ENCODE measurements at places on chromosomes 6 and 20.

- H3K4me3 ChIP-seq, result no peak overlapping the region
- H3K36me3 ChIP-seq, result peaks cover 4% of the 10 kb centered on the region
- H3K27me3 ChIP-seq, result peaks cover 6% of the 10 kb centered on the region
These were observed 30.4 kb downstream of the C6orf89 start for GRCh38 chr6:36916126-36916525.

DNA sequence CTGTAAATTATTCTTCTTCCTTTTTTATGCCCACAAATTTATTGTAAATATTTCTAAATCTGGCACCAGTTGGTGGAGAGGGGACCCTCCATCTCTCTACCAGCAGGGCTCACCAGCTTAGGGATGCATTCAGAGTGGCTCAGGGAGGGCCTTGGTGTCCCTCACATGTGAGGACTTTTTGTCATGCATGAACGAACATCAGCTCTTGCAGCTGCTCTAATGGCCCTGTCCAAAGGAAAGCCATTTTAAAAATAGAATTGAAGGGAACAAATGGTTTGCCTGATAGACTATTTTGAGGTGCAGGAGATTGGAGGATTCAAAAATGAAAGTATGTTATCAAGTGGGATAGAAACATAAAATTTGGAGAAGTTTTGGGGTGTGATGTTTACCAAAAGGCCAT lies 37.5 kb upstream of the KLHL31 start:
- peak overlapping the region; percentile 19 for H3K27ac ChIP-seq
- peaks cover 19% of the 10 kb centered on the region for H3K4me1 ChIP-seq
- H3K36me3 ChIP-seq, result no peaks in the 10 kb centered on the region
- H3K4me3 ChIP-seq, result peak overlapping the region; percentile 35

DNA sequence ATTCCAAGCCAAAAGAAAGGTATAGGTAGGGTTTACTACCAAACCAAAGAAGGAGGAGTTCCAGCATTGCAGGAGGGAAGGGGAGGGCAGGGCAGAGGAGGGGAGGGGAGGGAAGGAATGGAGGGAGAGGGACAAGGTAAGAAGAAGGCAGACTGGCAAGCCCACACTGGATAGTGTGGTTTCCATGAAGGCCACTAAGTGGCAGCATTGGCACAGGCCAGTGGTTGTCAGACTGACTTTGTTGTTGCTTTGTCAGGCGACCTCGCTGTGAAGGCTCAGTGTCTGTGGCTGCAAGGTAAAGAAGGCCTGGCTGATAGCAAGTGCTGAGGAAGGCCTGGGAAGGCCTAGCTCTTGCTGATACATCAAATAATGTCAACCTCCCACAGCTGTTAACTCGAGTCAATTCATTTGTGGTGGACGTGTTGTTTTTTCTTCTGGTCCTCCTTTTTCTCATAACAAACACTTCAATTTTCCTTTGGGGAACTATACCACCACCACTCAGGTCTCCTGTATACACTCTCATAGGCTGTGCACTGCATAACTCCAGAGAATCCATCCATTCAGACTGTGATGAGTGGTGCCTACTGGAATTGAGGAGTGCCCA lies 7.7 kb upstream of the ZNF334 start:
- H3K27ac ChIP-seq, result no peak overlapping the region
- DNase-seq, result peak; percentile 74
- no peak overlapping the region for H3K4me3 ChIP-seq
- H3K36me3 ChIP-seq, result no peaks in the 10 kb centered on the region
- no peaks in the 10 kb centered on the region for H3K4me1 ChIP-seq
- peaks cover 2% of the 10 kb centered on the region for H3K27me3 ChIP-seq

DNA sequence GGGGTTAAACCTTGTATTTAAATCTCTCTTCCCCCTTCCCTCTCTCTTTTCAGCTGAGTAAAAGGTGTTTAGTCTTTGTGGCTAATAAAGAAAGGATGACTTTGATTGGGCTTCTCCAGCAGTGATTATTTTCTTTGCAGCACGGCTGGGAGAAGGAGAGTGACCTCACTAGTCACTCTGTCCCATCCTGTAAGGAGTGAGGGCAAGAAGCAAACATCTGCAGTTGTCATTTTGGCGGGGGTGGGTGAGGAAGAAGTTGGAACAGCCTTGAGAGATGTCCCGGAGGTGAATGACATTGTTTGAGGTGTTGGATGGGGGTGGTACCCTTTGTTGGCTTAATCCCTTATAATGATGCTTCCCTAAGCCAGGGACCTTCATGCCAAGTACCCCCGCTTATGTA lies 223.6 kb downstream of the EYA2 start:
- no peak overlapping the region for H3K4me3 ChIP-seq
- DNase-seq, result no peak
- peaks cover 6% of the 10 kb centered on the region for H3K36me3 ChIP-seq
- peaks cover 2% of the 10 kb centered on the region for H3K27me3 ChIP-seq

DNA sequence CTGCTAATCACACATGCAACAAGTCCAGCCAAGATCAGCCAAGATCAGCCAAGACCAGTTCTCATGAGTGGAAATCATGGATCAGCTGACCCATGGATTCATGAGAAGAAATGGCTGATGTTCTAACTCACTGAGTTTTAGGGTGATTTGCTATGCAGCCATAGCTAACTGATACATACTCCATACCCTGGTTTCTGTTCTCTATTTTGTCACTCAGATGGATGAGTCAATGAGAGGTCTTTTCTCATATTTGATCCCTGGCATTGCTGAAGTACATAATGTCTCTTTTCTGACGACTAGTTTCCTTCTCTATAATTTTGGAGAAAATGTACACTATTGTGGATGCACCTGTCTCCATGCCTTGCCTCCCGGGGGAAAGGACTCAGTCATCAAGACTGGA lies 118.4 kb upstream of the LY86 start:
- peaks cover 14% of the 10 kb centered on the region for H3K4me1 ChIP-seq
- H3K27ac ChIP-seq, result peak overlapping the region; percentile 2
- H3K36me3 ChIP-seq, result peaks cover 16% of the 10 kb centered on the region
- DNase-seq, result no peak
- peak overlapping the region; percentile 12 for H3K4me3 ChIP-seq
- peaks cover 5% of the 10 kb centered on the region for H3K27me3 ChIP-seq

GRCh38 chr6:3271756-3272155 lies 13.0 kb downstream of the PSMG4 start:
- peaks cover 8% of the 10 kb centered on the region for H3K36me3 ChIP-seq
- H3K27me3 ChIP-seq, result peaks cover 4% of the 10 kb centered on the region
- H3K27ac ChIP-seq, result no peak overlapping the region
- peaks cover 4% of the 10 kb centered on the region for H3K4me1 ChIP-seq
- DNase-seq, result no peak

GRCh38 chr6:43627008-43627825 lies 1.8 kb downstream of the GTPBP2 start:
- DNase-seq, result no peak
- peak overlapping the region; percentile 78 for H3K4me3 ChIP-seq
- peak overlapping the region; percentile 90 for H3K27ac ChIP-seq
- H3K4me1 ChIP-seq, result peaks cover 16% of the 10 kb centered on the region
- H3K36me3 ChIP-seq, result peaks cover 1% of the 10 kb centered on the region

DNA sequence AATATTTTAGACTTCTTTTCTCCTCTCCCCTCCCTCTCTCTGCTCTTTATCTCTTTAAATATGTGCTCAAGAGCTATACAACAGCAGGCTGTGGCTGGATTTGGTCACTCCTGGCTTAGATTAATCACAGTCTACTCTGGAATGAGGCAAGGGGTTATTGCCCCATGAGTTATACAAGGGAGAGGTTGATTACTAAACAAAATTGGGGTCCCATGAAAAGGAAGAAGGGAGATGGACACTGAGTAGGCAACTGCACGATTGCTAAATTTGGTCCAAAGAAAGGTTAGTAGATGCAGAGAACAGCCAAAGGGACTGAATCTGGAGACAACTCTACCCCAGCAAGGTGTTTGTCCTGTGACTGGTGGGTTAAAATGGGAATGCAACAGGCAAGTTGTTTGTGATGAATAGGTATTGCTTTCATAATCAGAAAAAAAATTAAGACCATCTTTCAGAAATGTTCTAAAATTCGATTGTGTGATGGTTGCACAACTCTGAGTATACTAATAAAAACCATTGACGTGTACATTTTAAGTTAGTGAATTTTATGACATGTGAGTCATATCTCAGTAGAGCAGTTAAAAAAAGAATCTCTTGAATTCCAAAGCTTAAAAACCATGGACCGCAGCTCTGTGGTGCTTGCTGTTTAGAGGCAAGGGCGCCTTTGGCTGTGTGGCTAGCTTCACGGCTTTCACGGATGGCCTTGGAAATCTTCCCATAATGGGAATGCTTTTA lies 57.1 kb downstream of the KIZ start:
- H3K36me3 ChIP-seq, result no peaks in the 10 kb centered on the region
- H3K27ac ChIP-seq, result no peak overlapping the region
- DNase-seq, result no peak
- H3K4me1 ChIP-seq, result no peaks in the 10 kb centered on the region
- H3K27me3 ChIP-seq, result no peaks in the 10 kb centered on the region

- H3K27me3 ChIP-seq, result peaks cover 6% of the 10 kb centered on the region
- no peak overlapping the region for H3K27ac ChIP-seq
- H3K36me3 ChIP-seq, result no peaks in the 10 kb centered on the region
- H3K4me1 ChIP-seq, result peaks cover 3% of the 10 kb centered on the region
- DNase-seq, result no peak
These were observed 39.2 kb downstream of the C6orf132 start for GRCh38 chr6:42103216-42103615.

Data from glutamatergic neuron (in vitro differentiated cells).